ENCODE measurements at places on chromosomes 7 and 10. TPM values are rescaled to one million over a fixed set of nuclear protein-coding genes. Genes with fewer than 3 reads are reported as not detected.
A peak's percentile ranks its signal among the peaks of the same experiment; 100 is the strongest.

- no peak for DNase-seq
Measured at GRCh38 chr7:143248761-143249354, 14.4 kb upstream of the GSTK1 start.

DNA sequence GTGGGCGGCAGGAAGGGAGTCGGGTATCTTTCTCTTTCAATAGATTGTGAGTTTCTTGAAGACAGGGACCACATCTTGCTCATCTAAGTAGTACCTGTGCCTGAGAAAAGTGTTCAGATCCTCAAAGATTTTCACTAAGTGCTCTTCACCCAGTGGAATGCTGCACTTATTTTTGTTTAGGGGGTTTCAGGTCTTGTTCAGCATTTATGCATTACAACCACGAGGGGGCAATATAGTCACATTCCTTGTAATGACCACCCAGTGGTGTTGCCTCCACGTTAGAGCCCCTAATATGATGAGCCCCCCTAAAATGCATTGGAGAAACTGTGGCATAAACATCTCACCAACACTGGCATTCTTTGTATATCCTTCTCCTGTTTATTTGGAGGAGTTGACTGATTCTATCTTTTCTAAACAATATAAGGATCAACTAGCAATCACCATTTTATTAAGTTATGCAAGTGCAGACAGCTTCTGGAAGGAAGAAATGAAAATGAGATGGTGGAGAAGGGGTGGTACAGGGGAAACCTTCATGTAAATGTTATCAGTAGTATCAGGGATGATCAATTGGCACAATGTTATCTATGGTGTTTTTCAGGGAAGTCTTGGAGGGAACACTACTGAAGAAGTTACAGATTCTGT lies 3.1 kb upstream of the PAPSS2 start:
- peak; percentile 72 for DNase-seq

- DNase-seq = no peak
Measured at GRCh38 chr10:23280419-23281043, 64.1 kb downstream of the C10orf67 start.

DNA sequence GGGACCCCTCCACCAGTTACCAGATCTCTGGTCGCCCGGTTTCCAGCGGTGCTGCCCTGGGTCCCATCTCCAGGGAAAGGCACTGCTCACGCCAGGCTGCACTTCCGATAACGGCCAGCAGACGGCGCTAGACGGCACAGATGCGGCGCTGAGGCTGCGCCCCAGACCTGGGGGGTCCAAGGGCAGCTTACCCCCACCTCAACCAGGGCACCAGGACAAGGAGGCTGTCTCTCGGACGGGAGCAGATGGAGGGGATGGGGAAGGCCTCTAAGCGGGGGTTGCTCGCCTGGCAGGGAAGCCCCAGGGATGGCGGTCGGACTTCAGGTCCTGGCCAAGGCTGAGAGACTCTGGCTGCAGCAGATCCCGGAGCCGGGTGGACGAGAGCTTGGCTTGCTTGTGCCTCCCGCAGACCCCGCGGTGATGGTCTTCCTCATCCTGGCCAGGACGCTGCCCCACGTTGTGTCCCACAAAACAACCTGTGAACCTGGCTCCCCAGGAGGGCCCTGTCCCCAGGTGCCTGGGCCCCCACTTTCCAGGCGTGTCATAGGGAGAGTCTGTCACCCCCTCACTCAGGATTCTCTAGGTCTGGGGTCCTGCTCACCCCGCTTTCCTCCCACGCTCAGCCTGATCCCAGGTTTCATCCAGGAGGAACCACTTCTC lies 23.9 kb upstream of the ZNF716 start:
- DNase-seq = no peak

The SLC26A3 gene
- not detected for total RNA-seq

The JCAD gene
- 23.5 TPM for total RNA-seq

- DNase-seq = no peak
Measured at GRCh38 chr7:1810961-1811849, 141.1 kb downstream of the ELFN1 start.

DNA sequence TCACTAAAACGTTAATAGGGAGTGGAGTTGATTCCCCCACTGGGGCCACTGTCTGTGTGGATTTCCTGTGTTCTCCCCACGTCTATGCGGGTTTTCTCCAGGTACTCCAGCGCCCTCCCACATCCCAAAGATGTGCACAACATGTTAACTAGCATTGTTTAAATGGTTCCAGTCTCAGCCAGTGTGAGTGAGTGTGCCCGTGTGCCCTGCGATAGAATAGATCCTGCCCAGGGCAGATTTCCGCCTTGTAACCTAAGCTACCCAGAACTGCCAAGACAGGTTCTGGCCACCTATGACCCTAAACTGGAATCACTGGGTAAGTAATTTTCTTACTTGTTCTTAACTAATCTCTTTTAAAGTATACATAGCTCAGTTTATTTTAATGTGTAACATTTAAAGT lies 58.5 kb downstream of the CCDC6 start:
- DNase-seq = no peak

DNA sequence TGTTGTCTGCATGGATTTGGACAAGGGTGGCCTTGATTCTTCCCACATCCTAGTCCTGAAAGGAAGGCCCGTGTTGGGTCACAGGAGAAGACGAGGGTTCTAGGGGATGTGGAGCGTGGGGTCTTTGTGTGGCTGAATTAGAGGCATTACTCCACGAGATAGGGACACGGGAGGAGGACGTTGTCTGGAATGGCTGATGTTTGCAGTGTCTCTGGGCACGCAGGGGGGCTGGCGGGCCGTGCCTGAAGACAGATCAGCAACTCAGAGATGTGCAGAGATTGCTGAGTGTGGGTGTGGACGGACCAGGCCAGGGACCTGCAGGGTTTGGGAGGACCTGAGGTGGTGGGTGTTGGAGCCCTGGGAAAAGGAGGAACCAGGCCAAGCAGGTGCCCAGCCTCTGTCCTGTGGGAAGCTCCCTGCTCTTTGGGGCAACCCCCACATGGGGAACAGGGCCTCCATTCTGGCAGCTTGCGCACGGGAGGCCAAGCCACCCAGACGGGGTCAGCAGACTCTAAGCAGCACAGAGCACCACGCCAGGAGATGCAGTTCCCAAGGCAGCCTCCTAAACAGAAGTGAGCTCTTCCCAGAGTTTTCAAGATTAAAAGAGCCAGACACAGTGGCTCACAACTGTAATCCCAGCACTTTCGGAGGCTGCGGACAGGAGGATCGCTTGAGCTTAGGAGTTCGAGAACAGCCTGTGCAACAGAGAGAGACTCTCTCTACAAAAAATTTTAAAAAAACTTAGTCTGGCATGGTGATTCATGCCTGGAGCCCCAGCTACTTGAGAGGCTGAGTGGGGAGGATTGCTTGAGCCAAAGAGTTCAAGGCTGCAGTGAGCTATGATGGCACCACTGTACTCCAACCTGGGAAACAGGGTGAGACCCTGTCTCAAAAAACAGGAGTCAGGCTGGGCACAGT lies 71.0 kb upstream of the GTF2I start:
- no peak for DNase-seq

GRCh38 chr7:141704112-141704511 lies 2.1 kb upstream of the DENND11 start:
- no peak for DNase-seq

DNA sequence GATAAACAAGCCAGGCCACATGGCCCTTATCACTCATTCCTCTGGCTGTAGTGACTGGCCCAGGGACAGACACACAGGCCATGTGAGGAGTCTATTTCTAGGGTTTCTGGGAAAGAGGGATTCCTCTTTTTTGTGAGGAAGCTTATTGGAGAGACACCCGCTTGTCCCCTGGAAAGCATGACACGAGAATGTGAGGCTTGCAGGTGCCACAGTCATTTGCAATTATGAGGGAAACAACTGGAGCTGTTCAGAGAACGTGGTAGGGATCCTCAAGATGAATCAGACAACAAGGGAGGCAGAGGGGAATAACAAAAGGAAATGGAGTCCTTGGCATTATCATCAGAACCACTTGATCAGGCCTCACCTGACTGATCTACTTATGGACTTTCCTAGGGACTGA lies 64.5 kb downstream of the ADCYAP1R1 start:
- DNase-seq = no peak

Data from Caki2 (cell line).